IMR-90 (cell line): ENCODE measurements at places on chromosomes 12 and 14.

- no peak for DNase-seq
Measured at GRCh38 chr14:105393151-105393550, 5.2 kb upstream of the TEX22 start.

DNA sequence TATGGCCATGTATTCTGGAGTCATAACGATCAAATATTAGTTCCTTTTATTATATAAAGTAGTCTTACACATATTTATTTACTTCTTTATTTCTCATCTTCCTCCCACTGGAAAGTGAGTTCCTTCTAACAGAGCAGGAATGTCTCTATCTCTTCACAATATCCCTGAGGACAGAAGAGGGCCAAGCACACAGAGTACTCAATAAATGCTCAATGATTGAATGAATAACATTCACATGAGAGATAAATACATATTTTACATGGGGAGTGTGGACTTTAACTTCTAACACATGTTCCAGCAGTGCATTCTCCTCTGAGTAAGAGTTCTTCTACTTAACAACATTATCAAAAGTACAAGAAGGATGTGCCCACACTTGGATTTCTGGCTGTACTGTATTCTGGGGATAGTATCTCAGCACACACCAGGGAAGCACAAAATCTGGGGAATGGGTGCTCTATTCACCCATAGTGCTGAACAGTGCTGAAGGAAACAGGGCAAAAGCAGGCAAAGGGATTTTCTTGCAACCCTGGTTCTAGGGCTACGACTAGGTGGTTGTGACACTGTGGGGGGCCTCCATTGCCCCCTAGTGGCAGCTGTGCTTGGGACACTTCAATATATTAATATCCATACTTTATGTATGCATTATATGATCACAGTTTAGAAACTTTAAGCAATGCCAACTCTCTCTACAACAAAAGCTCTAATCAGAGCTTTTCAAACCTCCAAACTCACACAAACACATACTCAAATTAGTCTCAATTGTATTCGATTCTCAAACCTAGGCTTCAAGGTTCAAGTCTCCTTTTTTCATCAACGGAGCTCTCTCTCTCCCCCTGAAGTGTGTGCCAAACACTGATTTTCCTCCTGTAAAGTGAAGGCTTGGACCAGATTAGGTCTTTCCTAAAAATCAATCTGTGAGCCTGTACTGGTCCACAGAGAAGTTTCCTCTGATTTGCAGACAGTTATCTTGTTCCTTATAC lies 115.5 kb downstream of the SLC2A13 start:
- peak; percentile 32 for DNase-seq

GRCh38 chr14:105126126-105126980 lies 42.2 kb downstream of the JAG2 start:
- no peak for DNase-seq

DNA sequence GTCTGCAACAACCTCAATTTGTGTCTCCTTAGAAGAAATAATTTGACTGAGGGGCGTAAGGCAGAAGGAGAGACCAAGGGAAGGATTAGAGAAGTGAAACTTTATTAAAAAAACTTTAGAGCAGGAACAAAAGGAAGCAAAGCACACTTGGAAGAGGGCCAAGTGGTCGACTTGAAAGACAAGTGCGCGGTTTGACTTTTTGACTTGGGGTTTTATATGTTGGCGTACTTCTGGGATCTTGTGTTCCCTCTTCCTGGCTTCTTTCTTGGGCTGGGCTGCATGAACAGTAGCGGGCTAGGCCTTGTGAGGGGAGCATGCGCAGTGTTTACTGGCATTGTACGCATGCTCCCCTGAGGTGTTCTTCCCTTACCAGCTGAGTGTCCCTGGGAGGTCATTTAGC lies 369.3 kb upstream of the DCN start:
- no peak for DNase-seq

- no peak for DNase-seq
Measured at GRCh38 chr12:95435355-95435754, 38.6 kb upstream of the METAP2 start.

- no peak for DNase-seq
Measured at GRCh38 chr12:53179687-53180219, 769 bp upstream of the ZNF740 start.

GRCh38 chr14:37550511-37550910 lies 44.5 kb downstream of the FOXA1 start:
- peak; percentile 88 for DNase-seq

DNA sequence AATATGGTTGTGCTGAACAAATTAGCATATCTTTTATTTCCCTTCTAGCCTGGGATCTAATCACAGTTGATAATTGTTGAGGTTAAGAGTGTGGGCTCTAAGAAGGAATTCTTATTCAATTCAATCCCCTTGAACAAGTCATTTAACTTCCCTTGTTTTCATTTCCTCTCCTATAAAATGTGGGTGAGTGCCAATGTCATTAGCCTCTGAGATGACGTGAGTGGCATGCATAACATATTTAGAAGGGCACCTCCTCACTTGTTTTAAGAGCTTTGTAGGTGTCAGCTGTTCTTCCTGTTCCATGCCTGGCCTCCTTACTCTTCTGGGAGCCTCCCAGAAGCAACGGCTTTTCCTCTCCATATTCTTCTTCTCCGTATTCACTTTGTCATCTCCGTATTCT lies 155.4 kb upstream of the NEDD1 start:
- DNase-seq, result no peak

DNA sequence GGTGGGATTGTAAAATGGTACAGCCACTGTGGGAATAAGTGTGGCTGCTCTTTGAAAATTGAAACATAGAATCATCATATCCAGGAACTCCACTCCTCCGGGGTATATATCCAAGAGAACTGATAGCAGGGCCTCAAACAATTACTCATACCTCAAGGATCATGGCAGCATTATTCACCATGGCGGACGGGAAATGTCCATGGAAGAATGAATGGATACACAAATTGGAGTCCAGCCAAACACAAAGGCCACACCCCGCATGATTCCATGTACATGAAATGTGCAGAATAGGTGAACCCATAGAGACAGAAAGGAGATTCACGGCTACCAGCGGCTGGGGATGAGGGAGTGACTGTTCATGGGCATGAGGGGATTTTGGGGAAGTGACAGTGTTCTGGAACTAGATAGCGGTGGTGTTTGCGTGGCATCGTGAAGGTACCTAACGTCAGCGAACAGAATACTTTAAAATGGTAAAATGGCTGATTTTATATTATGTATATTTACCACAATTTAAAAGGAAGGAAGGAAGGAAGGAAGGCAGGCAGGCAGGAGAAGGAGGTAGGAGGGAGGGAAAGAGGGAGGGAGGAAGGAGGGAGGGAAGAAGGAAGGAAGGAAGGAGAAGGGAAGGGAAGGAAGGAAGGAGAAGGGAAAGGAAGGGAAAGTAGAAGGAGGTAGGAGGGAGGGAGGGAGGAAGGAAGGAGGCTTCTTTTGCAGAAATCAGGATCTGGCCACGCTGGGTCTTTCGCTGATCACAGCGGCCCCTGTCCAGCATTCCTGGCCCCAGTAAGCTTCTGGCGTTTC lies 14.1 kb upstream of the NCOR2 start:
- DNase-seq, result no peak

DNA sequence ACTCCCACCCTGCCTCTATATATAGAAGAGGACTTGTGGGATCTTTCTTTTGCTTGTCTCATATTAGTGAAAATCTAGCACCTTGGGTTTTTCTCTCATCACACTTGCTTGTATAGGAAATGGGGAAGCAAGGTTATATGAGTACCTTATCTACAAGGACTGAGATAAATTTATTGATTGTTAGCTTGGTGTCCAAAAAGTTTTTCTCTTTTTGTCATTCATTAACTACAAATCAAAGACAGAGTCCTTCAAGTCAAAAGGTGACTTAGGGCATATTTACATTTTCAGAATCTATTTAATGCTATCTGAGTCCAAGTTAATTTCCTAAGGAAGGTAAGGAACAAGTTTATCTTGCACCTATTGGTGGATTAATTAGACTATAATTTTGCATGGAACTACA lies 92.7 kb downstream of the SNAPC1 start:
- DNase-seq, result no peak

- DNase-seq, result no peak
Measured at GRCh38 chr12:52522346-52523011, 2.3 kb upstream of the KRT5 start.

GRCh38 chr12:31558521-31558920 lies 32.4 kb downstream of the DENND5B start:
- DNase-seq, result peak; percentile 78

GRCh38 chr14:70018713-70019211 lies 139.5 kb downstream of the SMOC1 start:
- DNase-seq, result peak; percentile 47

- no peak for DNase-seq
Measured at GRCh38 chr14:61932974-61933373, 170.8 kb downstream of the SNAPC1 start.

GRCh38 chr12:55830601-55831446 lies 1.4 kb upstream of the DNAJC14 start:
- peak; percentile 56 for DNase-seq

- no peak for DNase-seq
Measured at GRCh38 chr14:59184396-59184795, 4.1 kb upstream of the DAAM1 start.

DNA sequence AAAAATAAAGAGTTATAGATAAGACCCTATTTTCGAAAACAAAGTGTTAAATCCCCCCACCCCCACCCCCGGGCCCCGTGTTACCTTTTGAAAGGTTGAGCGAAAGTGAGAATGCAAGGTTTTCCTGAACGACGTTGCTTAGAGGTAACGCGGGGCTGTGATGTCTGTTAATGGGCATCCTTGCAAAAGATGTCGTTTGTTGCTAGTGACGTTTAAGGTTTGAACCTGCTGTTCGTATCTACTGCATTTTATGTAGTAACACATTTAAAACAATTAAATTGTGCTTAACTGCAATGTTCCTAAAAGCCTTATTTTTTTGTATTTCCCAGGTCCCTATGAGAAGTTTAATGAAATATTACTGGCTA lies 1.2 kb downstream of the CPSF6 start:
- DNase-seq, result peak; percentile 11

DNA sequence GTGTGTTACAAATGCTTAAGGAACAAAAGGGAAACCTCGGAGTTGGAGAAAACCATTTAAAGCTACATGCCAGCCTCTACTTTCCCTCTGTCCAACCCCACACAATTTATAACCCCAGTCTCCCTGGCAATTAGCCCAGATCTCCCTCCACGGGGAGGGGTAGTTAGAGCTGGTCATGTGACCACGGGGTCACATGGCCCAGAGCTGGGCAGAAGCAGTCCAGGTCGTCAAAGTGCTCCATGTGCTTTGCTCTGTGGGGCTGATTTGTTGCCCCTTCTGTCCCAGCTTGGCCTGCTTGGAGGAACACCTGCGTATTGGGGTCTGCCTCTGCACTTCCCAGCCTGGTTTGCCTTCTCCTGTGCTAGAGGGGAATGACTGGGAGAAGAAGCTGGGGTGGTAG lies 219.1 kb downstream of the RBM19 start:
- no peak for DNase-seq

GRCh38 chr14:91568626-91569025 lies 58.5 kb upstream of the PPP4R3A start:
- no peak for DNase-seq

GRCh38 chr12:101870925-101871324 lies 6.5 kb upstream of the DRAM1 start:
- no peak for DNase-seq

DNA sequence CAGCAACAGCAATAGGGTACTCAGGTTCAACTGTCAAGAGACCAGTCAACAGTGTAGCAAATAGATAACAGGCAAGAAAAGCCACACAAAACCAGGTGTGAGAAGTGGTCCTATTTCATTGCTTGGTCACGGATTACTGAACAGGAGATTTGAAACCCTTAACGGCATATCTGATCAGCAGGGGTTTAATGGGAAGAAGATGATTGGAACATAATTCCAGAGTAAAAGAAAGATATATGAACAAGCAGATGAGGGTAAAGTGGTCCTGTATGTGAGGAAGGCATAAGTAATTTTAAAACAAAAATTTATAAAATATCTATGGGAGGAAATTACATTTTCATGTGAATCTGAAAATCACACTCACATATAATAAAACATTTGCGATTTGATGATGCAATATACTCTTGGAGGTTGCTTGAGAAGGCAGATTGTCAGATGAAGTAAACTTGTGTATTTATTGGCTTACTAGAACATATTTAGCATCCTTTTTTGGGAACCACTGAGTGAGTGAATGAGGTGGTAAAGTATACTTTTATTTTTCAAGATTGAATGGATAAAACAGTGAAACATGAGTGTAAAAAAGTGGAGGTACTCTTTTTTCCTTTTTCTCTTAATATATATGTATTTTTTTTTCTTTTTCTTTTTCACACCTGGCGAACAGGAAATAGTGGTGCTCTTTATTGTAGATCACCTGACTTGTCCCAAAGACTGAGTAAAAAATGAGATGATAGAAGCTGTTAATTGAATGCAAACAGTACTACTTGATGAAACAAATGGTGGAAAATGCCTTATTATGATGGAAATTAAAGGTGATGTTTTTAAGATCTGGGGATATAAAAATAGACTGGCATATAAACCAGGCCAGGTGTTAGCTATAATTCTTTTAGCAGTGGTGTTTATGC lies 21.6 kb upstream of the SDR39U1 start:
- no peak for DNase-seq

DNA sequence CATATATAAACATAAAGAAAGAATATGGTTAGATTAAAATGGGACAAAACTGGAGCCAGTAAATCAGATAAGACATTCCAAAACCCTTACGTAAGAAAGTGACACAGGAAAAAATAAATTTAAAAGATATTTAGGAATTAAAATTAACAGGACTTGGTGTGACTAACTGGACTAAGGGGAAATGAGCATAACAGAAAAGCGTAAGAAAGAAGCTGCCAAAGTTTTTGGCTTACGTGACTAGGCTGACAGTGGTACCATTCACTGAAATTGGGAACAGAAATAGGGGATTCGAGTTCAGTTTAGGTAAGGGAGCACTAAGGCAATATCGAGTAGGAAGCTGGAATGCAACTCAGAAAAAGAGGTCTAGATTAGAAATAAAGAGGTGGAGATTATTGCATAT lies 7.8 kb downstream of the CDK17 start:
- DNase-seq, result no peak

- no peak for DNase-seq
Measured at GRCh38 chr12:45227316-45228067, 11.6 kb downstream of the ANO6 start.

DNA sequence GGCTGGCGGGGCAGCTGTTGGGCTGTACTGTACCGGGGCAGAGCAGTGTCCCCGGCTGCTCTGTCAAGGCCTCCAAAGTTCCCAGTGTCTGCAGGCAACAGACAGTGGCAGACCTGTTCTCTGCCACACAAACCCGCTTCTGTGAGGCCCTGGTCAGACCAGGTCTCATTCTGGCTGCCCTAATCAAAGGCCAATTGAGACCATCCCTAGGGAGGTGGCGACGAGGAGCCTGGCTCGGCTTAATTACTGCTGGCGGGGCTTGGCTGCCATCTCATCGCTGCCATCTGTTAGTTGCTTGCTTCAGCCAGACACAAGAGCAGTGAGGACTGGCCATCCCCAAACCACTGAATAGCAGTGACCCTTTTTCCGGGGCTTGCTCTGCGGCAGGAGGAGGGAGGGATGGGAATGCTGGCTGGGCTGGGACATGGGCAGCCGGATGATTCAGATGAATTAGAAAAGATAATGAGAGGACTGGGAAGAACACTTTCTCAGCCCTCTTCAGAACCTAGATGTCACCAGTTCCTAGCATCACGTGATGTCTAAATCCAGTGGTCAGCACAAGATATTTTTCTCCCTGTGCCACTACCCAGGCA lies 24.5 kb downstream of the ERG28 start:
- peak; percentile 32 for DNase-seq

- no peak for DNase-seq
Measured at GRCh38 chr12:28177905-28178304, 12.4 kb upstream of the CCDC91 start.

- DNase-seq, result no peak
Measured at GRCh38 chr12:99389751-99390150, 257.8 kb upstream of the GARIN6 start.
